Foreskin fibroblast (primary cell): ENCODE measurements at places on chromosomes 7 and 10.
A peak's percentile ranks its signal among the peaks of the same experiment; 100 is the strongest.

- DNase-seq = no peak
Measured at GRCh38 chr7:30263090-30263710, 21.2 kb upstream of the ZNRF2 start.

- peak; percentile 94 for DNase-seq
Measured at GRCh38 chr10:15461353-15462108, 90.4 kb upstream of the FAM171A1 start.

- no peak for DNase-seq
Measured at GRCh38 chr7:116530107-116530820, 5.4 kb downstream of the CAV1 start.

DNA sequence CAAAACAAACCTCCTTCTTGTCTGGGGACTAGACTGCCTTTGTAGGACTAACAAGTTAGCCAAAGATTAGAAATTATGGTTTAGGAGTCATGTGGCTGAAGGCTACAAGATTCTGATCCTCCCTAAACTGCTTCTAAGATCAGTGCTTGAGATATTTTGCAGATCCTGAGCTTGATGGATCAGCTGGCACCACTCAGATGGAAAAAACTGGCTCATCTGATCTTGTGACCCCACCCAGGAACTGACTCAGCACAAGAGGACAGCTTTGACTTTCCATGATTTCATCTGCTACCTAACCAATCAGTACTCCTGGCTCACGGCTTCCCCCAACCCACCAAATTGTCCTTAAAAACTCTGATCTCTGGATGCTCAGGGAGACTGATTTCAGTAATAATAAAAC, 271.5 kb upstream of the TAC1 start:
- DNase-seq = no peak

DNA sequence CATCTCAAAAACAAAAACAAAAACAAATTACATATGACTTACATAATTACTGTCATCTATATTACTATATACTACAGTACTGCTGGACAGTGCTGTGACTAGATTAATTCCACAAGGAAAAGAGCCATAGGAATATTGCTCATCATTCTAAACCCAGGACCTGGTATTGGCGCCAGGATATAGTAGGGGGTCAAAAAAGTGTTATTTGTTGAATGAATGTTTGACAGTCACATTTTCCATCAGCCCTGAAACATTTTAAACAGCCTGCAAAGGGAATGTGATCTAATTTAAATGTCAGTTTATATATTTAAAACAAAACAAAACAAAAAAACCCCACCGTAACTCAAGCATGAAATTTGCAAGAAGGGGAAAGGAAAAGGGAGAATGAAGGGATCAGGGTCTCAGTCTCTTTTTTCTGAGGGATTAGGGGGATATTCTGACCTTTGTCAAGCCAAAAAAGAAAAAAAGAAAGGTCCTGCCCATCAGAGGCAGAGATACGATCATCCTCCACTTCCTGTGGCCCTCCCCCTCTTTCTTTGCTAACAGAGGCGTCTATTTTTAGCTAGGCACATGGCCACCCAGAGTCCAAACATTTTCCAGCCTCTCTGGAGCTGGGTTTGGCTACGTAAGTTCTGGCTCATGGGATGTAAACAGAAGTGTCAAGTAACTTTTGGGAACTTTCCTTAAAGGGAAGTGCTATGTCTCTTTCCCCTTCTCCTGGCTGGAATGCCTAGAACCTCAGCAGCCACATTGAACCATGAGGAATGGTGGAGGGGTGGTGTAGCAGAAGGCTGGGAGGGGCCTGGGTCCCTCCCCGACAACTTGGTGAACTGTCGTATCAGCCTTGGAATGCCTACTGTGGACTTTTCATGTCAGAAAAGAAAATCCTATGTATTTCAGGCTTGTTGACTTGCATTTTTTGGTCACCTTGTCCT, 44.6 kb upstream of the DLG5 start:
- DNase-seq = peak; percentile 95

- DNase-seq = no peak
Measured at GRCh38 chr10:97729014-97729413, 7.9 kb upstream of the ZFYVE27 start.

GRCh38 chr10:26821699-26822570, 38.8 kb downstream of the ABI1 start:
- DNase-seq = peak; percentile 9

DNA sequence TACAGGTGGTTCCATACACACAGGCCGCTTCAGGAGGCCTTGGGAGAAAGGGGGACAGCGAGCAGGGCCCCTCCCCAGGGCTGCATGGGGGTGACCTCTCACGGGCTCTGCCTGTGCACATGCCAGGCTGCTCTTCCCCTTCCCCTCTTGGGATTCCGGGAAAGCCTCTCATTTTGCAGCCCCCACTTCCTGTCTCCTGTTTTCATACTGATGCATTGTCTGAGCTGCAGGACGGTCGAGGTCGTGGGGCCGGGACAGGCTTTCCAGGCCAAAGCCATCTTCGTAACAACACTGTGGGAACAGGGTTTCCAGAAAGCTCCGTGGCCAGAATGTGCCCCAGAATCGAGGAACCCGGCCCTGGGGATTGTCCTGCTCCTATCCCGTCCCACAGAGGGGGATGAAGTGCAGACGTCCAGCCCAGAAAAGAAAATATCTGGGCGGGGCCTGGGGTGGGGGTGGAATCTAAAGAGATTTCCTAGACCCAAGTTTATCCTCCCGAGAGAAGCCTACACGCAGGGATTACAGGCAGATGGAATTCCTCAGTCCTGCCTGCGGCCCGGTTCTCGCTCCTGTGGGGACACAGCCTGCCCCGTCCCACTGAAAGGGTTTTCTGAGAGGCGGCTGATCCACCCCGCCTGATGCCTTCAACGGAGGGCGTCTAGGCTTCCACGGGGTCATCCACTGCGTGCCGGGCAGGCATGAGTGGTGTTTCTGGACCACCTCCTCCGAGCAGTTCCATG, 29.5 kb upstream of the DNAAF5 start:
- no peak for DNase-seq

DNA sequence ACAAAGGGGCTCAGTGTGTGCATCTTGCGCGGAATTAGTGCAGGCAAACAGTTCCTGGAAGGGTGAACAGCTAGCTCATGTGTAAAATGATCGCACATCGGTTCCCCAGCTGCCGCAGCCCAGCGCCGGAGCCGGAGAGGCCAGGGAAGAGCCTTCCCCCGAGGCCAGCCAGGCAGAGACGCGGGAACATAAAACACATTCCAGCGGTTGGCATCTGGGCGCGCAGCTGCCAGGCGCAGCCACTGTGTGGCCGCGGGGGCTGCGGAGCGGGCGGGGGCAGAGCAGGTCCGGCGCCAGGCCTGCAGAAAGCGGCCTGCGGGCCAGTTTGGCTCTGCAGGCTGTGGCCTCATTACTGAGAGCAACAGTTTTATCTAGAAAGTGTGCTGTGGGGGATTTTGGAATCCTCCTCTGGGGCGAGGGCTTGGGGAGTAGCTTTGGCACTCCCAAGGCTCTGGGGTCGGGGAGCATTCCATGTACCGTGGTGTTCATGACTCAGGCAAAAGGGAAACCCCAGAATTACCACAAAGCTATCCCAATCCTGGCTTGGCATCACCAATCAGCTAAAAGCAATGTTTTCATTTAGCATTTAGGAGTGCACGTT, 74.3 kb downstream of the SAMD9 start:
- peak; percentile 94 for DNase-seq

DNA sequence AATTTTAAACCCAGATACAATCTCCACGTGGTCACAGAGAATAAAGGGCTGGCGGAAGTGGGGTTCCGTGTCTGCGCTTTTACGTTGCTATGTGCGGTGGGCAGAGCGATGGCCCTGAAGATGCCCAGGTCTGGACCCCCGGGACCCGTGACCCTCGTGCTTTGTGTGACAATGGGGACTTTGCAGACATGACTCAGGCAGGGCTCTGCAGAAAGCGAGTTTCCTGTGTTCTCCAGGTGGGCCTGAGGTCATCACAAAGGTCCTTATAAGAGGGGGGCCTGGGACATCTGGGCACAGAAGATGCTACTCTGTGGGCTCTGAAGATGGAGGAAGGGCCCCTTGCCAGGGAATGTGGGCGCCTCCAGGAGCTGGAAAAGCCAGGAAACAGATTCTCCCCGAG, 95.3 kb downstream of the ELFN1 start:
- DNase-seq = no peak
